Left kidney (tissue), 8 donors: ENCODE measurements at places on chromosomes 13 and 19.

- no peak for DNase-seq
Measured at GRCh38 chr19:16131648-16132047, 11.8 kb upstream of the HSH2D start.

GRCh38 chr19:28042516-28042915 is 1170.4 kb downstream of the UQCRFS1 start:
- DNase-seq = no peak

- DNase-seq = no peak
Measured at GRCh38 chr13:103104340-103104739, 38.1 kb upstream of the SLC10A2 start.

DNA sequence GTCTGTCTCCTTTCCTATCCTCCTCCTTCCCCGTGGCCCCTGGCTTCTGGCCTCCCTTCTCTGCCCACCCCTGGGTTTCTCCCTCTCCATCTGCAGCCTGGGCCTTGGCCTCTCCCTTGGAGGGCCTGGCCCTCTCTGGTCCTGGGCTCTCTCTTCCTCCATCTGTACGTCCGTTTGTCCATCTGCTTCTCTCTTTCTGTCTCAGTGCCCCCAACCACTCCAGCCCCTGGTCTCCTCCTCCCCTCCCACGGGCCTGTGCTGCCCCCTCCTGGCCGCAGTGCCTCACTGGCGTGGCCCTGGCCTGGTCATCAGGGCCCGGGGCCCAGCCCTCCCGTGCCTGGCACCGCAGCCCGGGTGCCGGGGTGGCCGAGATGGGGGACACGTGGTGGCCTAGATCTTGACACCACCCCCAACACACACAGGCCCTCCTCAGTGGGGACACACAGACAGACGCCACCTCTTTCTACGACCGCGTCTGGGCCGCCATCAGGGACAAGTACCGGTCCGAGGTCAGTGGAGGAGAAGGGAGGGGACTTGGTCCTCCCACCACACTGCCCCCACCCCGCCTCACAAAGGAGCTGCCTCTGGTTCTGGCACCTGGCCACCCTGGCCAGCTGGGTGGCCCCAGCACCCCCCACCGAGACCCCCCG is 11.3 kb downstream of the PRKCSH start:
- DNase-seq = no peak

- DNase-seq = no peak
Measured at GRCh38 chr13:20118268-20119140, 42.3 kb downstream of the GJA3 start.

DNA sequence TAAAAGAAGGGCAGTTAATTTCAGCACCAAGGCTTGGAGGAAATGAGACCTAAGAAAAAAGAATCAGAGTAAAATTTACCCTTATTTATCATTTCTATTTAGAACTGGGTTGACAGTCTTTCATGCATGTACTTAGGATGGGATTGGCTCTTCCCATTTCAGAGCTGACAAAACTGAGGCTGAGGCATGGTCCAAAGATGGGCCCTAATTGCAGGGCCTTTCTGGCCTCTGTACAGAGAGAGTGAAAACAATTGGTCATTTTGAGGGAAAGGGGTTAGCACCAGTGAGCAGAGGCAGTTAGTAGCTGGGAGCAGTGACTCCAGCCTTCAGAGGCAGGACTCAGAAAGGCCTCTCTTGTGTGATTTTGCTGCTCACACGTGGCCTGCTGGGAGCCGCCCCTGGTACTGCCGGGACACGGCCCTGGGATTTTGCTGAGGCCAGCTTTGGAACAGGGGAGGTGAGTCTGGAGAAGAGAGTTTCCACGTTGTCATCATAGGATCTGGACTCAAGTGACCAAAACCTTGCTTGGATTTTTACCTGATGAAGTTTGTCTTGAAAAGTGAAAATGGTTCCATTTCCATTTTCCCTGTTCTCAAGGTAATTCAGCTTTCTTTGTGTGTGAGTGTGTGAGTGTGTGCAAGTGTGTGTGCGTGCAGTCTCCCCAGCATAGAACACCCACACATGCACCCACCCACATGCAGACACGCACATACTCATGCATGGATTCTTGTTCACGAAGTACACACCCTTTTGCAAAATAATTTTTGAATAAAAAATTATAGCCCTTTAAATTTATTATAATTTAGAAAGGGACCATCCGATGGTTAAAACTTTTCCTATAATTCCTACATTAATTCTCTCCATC is at the start of gene ZNF536:
Gene ZNF536, plus strand, starts transcription at position 425 of the 865 bp plus-strand sequence. CDS start 71,179 bp downstream, outside the sequence.
- no peak for DNase-seq

DNA sequence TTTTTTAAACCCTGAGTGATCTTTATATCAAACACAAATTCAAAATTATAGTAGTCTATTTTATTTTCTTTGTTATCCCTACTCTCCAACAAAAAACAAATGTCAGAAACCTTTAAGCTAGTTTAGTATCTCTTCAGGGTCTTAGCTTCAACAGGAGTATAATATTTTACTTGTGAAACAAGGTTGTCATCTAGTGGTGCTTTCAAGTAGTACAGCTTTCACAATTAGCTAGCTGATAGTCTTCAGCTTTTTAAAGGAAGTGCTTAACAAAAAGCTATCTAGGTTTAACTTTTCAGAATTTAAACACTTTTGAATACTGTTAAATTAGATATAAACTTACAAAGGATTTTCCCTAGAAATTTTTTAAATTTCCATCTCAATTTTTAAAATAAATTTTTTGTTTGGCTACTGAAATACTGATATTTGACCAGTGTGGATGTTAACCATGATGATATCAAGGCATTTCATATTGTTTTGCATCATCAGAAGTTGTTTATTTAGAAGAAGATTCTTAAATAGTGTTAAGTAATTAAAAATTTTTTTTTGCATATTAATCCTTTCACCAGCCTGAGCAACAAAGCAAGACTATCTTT is 34.2 kb downstream of the TDRD3 start:
- DNase-seq = peak; percentile 70

GRCh38 chr19:33125929-33126388 is 6.0 kb upstream of the WDR88 start:
- peak; percentile 34 for DNase-seq

- no peak for DNase-seq
Measured at GRCh38 chr13:26497968-26498511, 59.4 kb upstream of the WASF3 start.

DNA sequence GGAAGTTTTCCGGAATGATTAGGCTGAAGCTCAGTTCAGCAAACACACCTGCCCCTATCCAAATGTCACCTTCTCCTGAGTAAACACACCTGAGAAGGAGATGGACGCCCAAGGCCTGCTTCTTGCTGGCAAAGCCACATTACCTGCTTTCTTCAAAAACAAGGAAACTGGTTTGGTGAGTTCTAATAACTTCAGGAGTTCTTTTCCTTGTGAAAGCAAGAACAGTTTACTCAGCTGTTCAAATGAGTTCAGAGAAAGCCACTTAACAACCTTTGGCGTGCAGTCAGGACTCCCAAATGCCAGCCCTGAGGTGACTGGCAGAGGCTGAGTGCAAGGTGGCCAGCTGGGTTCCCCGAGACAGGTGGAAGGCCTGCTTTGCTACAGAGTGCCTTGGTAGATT is 160.5 kb downstream of the STK24 start:
- no peak for DNase-seq

DNA sequence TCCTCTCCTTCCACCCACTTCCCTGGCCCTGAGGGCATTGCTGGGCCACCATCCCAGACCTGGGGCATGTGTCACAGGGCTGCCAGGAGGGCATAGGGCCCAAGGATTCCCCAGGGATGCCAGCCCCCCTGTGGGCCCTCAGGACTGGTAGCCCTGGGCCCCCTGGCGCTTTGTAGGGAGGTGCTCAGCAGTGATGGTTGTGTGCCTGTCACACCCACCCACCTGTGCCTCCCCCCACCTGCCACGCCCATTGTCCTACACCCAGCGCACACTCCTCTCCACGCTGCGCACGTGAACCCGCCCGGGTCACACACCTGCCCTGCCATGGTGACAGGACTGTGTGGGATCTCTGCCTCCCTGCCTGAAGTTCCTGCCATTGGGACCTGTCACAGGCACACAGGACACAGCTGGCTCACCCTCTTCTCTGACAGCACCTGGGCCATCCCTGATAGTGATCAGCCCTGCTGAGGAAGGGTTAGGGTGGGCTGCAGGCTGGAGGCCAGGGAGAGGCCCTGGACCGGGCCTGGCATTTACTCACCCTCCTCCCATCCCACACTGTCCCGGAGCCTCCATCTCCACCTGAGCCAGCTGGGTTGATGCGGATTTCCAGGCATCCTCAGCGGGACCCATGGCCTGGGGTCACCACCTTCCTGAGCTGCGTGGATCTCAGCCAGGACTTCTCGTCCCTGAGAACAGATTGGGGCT is 23.9 kb downstream of the WTIP start:
- no peak for DNase-seq

DNA sequence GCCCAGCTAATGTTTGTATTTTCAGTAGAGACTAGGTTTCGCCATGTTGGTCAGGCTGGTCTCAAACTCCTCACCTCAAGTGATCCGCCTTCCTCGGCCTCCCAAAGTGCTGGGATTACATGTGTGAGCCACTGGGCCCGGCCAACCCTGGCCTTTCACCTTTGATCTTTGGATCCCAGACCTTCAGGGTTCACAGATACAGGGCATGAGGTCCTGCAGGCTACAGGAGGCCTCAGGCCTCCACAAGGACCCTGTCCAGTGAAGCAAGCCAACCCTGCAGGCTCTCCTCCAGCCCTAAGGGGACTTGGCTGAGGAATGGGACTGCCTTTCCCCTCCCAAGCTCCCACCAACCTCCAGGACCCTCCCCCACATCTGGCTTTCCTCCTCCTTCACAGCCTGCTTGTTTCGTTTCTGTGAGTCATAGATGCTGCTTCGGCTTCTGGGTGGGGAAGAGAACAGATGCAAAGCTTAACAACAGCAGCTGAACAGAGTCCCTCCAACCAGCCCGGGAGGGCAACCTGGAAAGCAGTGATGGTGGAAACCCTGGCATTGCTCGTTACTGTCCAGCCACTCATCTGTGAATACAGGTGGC is 11.8 kb downstream of the ARHGEF18 start:
- DNase-seq = no peak

- no peak for DNase-seq
Measured at GRCh38 chr19:33811736-33812387, 15.2 kb downstream of the KCTD15 start.

- no peak for DNase-seq
Measured at GRCh38 chr19:7858109-7858770, 15.9 kb downstream of the PRR36 start.

DNA sequence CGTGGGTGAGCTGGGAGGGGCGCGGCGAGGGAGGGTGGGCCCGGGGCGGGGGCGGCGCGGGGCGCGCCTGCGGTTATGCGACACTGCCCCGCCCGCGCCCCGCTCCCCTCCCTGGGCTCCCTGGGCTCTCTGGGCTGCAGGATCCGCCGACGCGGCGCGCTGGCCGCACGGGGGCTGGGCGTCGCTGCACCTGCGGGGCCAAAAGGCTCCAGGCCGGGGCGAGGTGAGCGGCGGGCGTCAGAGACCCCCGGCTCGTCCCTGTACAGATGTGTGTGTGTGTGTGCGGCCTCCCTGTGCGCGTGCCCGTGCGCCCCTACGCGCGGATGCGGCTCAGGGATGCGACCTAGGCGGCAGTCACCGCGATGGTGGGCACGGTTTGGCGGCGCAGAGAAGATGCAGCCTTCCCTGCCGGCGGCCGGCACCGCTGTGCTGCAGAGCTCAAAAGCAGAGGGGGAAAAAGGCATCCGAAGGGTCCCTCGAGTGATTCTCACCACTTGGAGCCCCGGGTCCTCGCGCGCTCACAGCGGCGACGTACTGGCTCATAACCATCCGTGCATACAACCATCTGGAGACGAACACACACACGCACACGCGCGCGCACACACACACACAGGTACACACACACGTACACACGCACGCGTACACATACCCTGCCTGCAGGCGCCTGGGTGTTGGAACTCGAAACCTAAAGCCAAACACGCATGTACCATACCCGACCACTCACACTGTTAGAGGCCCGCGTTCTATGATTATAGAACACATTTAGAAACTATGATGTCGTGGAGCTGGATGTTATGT is 709 bp downstream of the ATP8A2 start:
- no peak for DNase-seq

DNA sequence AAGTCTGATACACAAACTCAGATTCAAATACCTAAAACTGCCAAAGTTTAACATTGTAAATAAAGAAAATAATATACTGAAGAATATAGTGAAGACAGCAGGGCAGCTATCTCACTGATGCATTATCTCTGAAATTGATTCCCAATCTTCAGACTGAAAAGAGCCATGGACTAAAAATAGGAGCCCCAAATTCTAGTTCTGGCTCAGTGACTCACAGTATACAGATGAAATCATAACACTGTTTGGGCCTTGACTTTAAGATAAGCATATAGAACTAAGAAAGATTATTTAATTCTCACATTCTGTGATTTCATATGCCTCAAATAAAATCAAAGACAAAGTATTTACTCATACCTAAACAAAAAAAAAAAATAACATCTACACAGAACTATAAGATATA is 53.9 kb downstream of the RBM26 start:
- DNase-seq = no peak

DNA sequence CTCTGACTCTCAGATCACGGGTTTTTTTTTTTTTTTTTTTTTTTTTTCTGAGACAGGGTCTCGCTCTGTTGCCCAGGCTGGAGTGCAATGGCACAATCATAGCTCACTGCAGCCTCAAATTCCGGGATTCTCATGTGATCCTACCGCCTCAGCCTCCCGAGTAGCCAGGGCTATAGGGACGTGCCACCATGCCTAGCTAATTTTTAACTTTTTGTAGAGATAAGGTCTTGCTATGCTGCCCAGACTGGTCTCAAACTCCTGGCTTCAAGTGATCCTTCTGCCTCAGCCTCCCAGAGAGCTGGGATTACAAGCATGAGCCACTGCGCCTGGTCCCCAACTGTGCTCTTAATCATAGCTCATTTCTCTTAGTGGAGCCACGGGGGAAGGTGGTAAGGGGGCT is 4.6 kb upstream of the GRAMD1A start:
- DNase-seq = no peak

DNA sequence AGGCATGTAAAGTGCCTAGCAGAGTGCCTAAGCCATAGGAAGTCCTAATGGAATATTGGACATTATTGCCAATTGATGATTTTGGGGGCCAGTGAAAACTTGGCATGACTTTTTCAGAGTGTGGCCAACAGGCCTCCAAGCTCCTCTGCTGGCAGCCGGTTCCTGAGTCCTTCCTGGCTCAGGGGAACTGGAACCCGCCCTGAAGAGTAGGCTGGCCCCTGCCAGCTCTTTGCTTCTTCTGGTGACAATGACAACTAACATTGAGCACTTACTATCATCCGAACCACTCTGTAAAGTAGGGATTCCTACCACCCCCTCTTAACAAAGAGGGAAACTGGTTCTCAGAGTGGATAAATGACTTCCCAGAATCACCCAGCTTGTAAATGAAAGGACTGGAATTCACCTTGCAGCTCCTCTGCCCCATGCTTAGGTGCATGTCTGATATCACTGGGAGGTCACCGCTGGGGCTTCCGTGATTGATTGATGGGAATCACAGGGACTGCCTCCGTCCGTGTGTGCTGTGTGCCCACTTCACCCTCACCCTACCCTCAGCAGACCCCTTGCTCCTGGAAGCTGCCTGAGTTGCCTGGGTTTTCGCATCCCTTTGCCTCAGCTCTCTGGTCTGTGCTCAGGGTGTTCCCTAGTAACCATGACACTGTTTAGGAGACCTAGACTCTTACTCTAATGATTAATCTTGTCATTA is 50.6 kb downstream of the TNFRSF19 start:
- DNase-seq = no peak

- no peak for DNase-seq
Measured at GRCh38 chr13:51955816-51956603, 55.2 kb downstream of the ATP7B start.
